OCI-LY7 (cell line): ENCODE measurements at places on chromosomes 1 and 21. TPM values are rescaled to one million over a fixed set of nuclear protein-coding genes. Genes with fewer than 3 reads are reported as not detected.

DNA sequence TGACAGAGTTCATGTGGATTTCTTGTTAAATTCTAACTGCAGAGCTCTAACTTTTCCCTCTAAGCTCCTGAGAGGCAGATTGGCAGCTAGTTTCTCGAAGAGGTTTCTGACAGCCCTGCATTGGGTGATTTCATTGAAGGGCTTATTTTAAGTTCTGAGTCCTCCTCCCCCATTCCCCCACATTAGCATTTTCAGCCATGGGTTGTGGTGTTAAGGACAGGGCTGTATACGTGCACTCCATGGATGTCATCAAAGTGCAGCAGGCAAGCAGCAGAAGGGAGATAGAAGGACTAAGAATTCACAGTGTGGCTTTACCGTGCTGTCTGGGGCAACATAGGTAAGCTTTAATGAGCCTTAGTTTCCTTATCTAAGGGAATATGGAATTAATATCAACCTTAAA, 19.0 kb downstream of the CRYZ start:
- DNase-seq = no peak

GRCh38 chr1:226912587-226913176, 27.4 kb upstream of the COQ8A start:
- peak; percentile 18 for DNase-seq

DNA sequence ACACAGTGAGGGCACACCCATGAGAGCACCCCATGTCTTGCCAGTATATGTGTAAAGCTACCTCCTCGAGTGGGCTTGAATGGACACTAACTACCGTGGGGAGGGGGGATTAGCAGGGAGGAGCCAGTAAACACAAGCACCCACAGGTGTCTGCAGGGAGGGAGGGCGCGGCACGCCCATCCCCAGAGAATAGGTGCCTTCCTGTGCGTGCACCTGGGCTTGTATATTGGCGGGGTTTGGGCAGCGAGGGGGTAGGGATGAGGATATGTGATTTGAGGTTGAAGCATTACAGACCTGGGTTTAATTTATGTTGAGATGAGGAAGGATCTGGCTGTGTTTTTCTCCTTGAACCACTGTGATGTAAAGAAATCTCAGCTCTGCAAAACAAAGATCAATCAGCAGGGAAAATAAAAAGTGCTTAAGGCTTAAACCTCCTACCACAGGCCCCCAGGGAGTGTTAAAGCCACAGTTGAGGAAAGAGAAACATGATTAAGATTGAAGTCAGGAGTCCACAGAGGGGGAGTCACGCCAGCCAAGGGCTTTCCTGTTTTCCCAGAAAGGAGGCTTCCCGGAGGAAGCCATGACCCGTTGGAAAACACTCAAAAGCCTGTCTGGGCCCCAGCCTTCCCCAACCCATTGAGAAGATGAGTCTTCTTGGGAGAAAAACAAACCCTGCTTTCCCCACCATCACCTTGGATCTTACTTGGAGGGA, 80.0 kb downstream of the CAMK2N1 start:
- peak; percentile 95 for DNase-seq

GRCh38 chr1:159492575-159493323, 43.1 kb downstream of the OR10J5 start:
- no peak for DNase-seq

DNA sequence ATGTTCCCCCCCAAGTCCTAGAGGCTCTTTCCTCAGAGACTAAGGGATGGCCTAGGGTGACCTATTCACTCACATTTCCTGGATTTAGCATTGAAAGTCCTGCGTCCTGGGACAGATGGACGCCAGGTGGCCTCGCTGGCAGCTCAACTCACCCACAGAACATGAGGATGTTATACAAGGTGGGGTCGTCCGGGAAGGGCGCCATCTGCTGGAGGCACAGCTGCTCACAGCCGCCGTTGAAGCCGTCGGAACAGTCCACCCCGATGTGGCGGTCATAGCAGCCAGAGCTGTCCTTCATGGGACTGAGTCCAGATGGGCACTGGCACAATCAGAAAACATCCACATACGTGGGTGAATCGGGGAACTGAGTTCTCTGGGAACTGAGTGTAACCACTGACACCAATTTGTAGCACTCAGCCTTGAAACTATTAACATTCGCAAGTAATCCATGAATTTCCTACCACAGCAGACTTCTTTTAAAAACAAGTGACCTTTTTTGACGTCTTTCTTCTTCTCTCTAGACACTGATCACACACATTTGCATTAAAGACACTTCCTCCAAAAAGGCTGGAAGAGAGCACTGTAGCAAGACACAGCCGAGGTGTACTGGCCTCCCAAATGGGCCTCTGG, 215.4 kb downstream of the ASTN1 start:
- DNase-seq = peak; percentile 26

Gene RAD54L
- 78.5 and 84.6 TPM in 2 replicates for total RNA-seq

Gene SPRR2G
- not detected in 2 replicates for total RNA-seq

Gene PRKCZ
- total RNA-seq = 10.0 and 13.0 TPM in 2 replicates
